Transverse colon (tissue), 4 donors: ENCODE measurements at places on chromosomes 3 and 15. TPM values are rescaled to one million over a fixed set of nuclear protein-coding genes. Genes with fewer than 3 reads are reported as not detected.

DNA sequence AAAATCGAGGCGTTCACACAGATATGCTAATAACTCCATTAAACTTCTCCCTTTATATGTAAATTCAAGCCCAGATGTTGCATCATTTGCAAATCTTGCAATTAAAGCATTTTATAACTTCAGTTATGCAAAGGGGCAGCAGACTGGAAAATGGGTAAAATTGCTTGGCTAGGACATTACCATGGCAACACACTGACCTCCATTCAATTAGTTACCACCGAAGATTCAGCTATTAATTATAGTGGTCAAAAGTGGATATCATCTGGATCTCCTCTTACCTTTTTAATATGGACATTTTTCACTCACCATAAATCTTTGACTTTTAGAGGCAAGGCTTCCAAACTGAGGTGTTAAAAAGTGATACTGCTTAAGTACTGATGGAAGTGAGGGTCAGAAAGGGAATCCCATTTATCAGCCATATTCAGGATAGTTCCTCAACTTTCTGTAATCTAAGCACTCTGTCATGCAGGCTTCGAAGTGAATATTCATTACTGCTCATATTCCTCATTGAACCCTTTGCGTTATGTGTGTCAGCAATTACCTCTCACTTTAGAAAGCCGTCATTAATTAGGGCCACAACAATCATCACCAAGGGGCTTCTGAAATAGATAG, 386.2 kb upstream of the ROBO2 start:
- DNase-seq = no peak

The DRD3 gene
- not detected for total RNA-seq

The TWF2 gene
- 29.9 TPM for total RNA-seq

The MUC13 gene
- 37.8 TPM for total RNA-seq

DNA sequence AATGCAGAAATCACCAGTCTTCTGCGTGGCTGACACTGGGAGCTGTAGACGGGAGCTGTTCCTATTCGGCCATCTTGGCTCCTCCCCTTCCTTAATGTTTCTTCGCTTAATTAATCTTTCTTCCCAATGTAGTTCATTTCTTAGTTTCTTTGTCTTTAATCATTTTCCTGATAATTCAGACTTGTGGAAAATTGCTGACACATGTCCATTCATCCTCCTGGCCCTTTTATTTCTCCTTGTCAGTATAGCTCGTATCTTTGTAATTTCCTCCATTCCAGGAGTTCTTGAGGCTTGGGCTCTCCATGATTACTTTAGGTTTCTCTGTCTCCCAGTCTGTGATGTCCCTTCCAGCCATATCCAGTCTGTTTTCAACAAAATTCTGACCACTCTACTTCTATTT, 98.7 kb downstream of the UBE2E2 start:
- no peak for DNase-seq

GRCh38 chr3:24505691-24506550, 11.3 kb upstream of the THRB start:
- DNase-seq = no peak

GRCh38 chr3:52210550-52211046, 12.6 kb downstream of the ALAS1 start:
- no peak for DNase-seq
